ENCODE measurements at places on chromosomes 13 and 19. TPM values are rescaled to one million over a fixed set of nuclear protein-coding genes. Genes with fewer than 3 reads are reported as not detected.

Gene ZNF415
- 15.2 TPM for total RNA-seq

Gene CRTC1
- total RNA-seq: 4.2 TPM

DNA sequence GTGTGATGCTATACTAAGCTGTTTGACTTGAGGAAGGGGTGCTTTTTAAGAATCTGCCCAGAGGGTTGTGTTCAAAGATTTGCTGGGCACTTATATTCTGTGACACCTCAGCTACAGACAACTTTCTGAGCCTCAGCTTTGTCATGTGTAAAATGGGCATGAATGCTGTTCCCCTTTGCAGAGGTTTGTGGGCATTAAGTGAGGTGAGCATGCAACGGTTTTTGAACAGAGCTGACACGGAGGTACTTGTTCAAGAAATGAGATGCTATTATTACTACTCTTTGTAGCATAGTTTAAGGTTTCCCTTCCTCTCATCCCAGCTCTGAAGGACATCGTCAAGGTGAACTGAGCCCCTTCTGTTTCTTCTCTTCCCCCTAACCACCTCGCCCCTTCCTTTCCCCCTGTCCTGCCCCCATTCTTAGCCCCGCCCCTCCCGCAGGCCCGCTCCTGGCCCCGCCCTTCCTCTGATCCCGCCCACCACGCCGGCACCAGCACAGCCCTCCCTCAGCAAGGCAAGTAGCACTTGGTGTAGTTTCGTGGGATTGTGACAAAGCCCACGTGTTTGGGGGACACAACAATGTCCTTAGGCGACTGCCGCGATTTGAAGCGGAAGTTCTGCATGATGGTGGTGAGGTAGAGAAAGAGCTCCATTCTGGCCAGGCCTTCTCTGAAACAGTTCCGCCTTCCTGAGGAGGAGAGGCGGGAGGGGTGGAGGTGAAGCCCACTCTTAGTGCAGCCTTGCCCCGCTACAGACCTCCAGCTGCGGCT lies 26.1 kb upstream of the CYP2A7 start:
- DNase-seq: no peak

DNA sequence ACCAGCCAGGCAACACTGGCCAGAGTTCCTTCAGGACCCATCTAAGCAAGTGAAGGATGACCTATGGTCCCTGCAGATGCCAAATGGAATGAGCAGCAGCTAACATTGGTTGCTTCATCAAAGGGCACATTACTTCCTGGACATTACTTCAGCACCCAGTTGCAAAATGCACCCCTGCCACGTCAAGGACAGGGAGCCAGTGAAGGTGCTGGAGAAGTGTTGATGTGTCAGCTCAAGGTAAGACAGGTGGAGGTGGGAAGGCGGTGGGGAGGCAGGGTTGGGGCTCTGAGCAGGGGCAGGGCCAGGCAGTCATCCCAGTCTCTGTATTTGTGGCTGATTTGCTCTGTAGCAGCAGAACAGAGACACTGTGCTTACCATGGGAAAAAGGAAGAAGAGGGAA lies 14.6 kb downstream of the CSNK1A1L start:
- no peak for DNase-seq

DNA sequence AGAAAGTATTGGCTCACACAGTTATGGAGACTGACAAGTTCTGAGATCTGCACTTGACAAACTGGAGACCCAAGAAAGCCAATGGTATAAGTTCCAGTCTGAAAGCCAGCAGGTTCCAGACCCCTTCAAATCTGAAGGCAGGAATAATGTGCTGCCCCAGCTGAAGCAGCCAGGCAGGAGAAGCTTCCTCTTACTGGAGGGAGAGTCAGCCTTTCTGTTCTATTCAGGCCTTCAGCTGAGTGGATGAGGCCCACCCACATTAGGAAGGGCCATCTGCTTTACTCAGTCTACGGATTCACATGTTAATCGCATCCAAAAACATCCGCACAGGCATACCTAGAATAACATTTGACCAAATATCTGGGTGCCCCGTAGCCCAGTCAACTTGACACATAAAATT lies 8.2 kb upstream of the VWA8 start:
- no peak for DNase-seq

- no peak for DNase-seq
Observed at GRCh38 chr19:48953141-48953540, 1.5 kb upstream of the BAX start.

DNA sequence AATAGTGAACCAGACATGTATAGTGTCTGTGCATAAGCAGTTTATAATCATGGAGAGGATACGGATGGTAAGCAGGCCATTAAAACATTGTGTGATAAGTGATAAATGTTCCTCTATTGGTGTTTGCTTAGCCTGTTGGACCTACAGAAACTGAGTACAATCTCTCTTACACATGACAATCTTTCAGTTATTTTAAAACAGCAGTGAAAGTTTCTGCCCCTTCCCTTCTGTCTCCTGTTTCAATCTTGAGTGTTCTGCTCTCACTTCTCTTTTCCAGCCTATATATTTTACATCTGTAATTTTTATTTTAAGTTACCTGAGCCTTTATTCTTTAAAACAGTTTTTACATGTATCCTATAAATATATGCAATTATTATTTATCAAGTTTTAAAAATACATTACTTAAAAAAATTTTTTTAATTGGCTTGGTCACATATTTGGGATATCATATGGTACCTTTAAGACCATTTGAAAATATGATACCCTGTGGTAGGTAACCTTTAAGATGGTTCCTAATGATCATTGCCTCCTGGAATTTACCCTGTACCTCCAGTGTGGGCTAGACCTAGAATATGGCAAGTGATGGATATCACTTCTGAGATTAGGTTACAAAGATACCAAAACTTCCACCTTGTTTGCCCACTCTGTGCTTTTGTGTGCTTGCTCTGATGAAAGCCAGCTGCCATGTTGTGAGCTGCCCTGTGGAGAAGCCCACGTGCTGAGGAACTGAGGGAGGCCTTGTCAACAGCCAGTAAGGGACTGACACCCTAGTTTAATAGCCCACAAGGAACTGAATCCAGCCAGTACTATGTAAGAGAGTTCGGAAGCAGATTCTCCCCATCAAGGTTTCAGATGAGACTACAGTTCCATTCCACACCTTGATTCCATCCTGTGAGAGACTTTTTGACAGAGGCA lies 99.3 kb downstream of the DHRS12 start:
- DNase-seq: no peak

Data from stomach (tissue), 19 donors.